ENCODE measurements at places on chromosomes 11 and 22.
A peak's percentile ranks its signal among the peaks of the same experiment; 100 is the strongest.

DNA sequence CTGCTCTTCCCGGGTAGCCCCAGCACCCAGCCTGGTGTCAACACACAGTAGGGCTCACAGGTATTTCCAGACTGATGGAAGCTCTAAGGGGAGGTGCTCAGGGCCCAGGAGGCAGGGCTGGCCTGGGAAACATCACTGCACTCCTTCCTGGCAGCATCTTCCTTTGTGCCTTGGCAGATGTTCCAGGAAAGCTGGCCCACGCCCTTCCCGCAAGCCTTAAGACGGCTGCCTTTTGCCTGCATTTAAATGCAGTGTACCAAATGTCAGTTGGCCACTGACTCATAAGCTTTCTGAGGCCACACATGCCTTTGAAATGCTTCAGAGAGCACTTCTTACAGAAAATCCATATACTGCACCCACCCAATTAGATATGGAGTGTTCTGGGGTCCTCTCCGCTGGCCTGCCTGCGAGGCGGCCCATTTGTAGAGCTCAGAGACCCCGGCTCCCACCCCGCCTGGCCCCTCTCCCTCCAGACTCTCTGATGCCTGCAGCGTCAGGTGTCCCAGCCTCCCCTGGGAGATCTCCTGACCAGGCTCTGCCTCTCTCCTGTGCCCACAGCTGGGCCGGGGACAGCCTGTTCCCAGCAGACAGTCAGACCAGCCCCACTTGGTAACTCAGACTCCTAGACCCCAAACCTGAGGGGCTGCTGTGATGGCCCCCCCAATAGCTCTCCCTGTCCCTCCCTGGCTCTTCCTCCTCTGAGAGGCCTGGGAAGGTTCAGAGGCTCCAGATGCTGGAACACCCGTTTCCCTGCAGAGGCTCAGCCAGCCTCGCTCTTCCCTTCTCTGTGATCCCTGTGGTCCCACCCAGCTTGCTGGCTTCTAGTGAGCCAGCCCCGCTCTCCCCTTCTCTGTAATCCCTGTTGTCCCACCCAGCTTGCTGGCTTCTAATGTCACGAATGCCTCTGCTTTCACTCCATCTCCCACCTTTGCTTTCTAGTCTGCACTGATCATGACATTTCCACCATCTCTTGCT lies 47.6 kb upstream of the THY1 start:
- peak; percentile 34 for DNase-seq

GRCh38 chr22:40877488-40877887 lies 15.6 kb upstream of the DNAJB7 start:
- no peak for DNase-seq

DNA sequence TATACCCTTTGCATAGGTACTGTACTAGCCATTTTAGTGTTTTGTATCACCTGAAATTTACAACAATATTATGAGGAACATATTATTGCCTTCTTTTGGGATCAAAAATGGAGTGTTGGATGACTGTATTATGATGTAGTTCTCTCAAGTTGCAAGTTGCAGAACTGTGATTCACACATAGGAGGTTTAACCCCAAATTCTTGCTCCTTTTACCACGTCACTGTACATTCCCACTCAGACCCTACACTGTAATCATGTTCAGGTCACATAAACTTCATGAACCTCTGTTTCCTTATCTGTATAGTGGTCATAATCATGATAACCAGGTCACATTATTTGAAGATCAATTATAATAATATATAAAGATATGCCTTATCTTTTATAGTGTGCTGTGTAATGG lies 925.1 kb upstream of the TENM4 start:
- DNase-seq, result no peak

- DNase-seq, result no peak
These were observed 68.3 kb upstream of the CTSC start for GRCh38 chr11:88405853-88406252.

- no peak for DNase-seq
These were observed 24.6 kb downstream of the RASD2 start for GRCh38 chr22:35564975-35565867.

- no peak for DNase-seq
These were observed 10.4 kb downstream of the NHERF4 start for GRCh38 chr11:119195680-119196079.

DNA sequence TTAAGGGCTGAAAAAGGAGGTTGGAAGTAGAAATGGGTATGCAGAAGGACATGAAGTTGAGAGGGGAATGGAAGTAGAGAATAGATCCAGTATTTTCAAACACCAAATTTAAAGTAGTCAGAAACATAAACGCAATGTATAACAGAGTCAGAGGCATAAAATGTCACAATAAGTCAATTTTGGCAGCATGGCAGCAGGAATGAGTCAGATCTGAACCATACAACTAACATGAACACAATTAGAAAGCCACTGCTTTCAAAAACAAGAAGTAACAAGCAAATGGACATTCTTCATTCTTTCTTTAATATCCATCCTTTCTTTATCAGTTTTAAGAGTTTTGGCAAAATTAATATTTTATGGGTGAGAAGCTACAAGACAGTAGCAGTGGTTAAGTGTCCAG lies 2.5 kb downstream of the CHORDC1 start:
- no peak for DNase-seq

- DNase-seq, result no peak
These were observed 12.6 kb upstream of the COX8A start for GRCh38 chr11:63961608-63962412.

DNA sequence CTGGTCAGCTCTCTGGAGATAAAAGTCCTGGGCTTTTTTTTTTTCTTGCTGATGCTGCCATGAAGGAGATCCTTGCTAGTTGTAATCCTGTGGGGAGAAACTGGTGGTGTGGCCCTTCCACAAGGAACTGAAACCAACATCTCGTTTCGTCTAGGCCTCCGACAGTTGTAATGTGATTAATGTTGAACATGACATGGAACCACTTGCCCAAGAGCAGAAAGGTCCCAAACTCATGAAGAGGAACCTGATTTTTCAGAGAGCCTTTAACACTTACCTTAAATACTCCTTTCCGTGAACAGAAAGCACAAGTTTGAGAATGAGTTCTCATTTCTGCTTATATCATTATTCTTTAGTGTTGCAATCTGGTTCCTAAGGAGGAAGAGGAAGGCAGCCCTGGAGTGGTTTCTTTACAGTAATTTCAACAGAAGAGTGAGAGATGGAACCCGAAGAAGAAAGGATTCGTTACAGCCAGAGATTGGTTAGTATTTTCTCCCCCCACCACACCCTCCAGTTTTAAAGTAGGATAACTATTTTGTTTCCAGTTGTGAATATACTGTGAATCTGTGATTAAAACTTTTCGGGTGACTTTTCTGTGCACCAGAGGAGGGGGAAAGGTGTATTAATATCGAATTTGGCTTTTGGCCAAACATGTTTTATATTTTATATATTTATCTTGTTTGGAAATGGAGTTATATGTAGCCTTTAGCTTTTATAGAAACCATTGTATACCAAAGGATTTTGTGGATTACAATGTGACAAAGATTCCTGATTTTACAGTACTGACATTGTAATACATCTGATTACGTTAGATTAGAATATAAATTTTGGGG lies 2.0 kb downstream of the KDM2A start:
- no peak for DNase-seq

GRCh38 chr11:105189581-105189980 lies 50.0 kb upstream of the CARD18 start:
- no peak for DNase-seq

GRCh38 chr22:49081926-49082325 lies 745.7 kb downstream of the BRD1 start:
- DNase-seq, result no peak

DNA sequence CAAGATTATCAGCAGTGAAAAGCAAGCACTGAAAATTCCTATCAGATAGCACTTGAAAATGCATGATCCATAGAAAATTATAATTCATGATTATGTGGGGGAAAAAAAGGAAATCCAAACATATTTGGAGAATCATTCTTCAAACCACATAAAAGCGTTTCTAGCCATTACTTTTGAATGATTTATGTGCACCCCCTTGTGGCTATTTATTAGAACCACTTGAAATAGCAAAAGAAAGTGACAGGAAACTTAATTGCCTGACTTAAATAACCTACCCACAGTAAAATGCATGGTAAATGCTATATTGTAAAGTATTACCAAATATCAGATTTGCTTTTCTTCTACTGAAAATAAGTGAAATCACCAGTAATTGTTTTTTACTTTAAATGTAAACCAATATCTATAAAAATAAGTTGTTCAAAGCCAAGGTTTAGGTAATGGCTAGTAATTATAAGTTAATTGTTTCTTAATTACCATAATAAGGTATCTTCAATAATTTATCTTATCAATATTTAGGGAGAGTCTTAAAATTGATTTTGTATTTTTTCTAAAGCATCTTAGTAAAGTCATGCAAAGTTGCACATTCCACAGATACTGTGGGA lies 168.5 kb downstream of the ARHGAP42 start:
- no peak for DNase-seq

- DNase-seq, result no peak
These were observed 364.0 kb downstream of the CASP12 start for GRCh38 chr11:104534278-104534677.

DNA sequence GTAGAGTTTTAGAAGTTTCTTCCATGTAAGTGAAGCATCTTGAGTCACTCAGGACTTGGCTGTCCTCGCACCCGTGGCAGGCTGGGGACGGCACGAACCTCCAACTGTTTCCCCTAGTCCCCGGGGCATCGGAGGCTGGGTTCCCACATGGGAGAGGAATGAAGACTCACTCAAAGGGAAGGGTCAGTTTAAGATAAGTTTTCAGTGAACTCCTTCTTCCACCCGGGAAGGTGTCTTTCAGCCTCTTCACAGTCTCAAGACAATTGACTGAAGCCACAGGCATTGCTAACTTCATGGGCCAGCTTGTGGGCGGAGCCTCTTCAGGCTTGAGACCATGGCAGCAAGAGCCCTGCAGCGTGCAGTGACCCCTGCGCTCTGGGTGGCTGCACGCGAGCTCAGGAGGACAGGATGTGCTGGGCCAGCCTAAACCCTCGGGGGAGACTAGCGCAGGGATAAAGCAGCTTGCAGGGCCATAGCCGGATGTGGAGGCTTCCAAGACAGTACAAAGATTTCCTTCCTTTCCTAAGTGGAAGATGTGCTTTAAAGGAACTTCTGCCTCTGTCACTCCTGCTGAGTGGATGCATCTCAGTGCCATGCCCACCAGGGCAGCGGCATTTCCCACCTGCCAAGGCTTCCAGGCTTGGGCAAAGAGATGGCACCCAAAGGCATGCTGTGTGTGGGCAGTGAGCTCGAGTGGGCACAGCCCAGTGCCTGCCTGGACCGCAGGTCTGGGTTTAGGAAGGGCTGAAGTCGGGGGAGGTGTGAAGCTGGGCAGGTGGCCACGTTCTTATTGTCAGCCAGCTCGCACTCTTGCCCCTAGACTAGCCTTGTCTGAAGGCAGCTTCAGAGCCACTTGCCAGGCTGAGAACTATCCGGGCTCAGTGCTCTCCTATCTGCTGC lies 32.9 kb downstream of the PPIL2 start:
- DNase-seq, result no peak
